ELF-1 (cell line): ENCODE measurements at places on chromosomes 11 and 22.

GRCh38 chr11:103453126-103453525, 343.9 kb downstream of the DYNC2H1 start:
- no peak for DNase-seq

DNA sequence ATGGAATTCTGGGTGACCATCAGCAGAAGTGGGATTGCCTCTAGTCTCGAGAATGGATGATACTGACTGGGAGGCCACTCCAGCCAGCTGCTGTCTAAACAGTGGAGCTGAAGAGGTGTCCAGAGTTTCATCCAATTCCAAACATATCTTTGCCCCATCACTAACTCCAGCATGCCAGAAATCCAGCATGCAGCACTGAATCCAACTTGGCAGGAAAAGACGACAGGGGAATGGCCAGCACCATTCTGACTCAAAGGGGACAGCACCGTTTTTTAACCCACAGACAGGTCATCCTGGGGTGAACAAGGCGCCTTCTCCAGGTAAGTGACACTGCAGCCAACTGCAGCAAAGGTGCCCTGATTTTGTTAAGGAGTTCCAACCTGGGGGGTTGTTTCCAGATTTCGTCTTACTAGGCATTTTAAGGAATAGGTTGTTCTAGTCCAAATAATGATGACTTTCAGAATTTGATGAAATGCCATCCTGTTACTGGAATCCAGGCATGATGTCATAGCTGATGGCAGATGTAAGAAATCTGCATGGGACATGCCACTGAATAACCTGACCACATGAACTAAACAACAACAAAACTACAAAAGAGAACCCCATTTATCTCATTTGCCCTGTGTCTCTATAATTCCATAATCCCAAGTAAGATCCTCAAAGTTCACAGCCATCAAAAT, 32.3 kb downstream of the FEZ1 start:
- DNase-seq: no peak

DNA sequence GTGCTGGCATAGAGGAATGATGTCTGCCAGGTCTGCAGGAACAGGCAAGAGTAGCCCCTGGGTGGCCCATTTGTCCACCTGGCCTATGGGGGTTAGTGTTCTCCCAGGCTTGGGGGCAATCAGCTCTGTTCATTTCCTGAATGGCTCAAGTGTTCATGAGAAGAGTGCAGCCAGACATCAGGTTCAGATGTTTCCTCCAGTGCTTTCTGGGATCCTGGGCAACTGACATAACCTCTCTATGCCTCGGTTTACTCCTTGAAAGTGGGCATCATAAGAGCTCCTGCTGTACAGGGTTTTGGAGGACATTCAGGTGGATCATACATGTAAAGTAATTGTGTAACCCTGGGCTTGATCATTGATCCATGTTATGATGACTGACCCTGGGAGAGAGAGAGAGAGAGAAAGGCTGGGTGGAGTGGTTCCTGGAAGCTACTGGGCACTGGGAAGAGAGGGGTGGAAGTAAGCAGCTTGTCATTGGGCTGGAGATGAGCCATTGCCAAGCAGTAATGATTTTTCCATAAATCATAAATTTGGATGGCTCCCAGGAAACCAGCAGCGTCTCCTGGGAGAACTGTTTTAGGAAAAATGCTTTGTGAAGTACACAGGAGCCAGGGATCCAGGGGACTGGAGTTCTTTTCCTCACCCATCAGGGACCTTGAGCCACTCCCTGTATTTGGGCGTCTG, 30.2 kb upstream of the ACCSL start:
- no peak for DNase-seq

DNA sequence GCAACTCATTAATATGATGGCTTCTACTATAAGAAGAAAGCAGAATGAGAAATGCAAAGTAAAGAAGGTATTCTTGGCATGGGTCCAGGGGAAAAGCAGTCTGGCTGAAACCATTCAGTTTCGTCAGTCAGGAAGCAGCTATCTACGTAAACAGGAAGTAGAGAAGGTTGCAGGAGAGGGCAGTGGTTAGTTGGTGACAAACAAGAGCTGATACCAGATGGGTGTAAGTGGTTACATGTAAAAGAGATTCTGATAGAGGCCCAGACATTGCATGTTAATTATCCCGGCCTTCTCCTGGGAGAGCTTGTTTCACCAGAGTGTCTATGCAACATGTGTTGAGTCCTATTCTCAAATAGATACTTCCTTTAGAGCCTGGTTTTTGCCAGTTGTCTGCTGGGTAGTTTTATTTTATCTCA, 58.4 kb upstream of the PSMA1 start:
- no peak for DNase-seq

GRCh38 chr11:3808861-3809623, 682 bp downstream of the PGAP2 start:
- DNase-seq: peak; percentile 41

- DNase-seq: no peak
Observed at GRCh38 chr11:45043755-45044475, 93.2 kb upstream of the TP53I11 start.

DNA sequence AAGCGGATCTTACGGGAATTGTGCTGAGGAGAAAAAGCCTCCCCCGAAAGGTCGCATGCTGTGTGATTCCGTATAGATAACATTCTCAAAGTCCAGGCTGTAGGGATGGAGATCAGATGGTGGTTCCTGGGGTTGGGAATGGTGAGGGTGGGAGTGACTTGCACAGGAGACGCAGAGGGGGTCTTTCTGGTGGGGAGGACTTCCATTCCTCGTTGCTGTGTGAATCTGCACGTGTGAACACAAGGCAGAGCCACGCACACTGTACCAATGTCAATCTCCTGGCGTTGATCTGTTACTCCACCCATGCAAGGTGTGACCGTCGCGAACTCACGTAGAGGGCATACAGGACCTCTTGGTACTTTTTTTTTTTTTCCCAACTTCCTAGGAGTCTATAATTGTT, 59.0 kb upstream of the KCNQ1OT1 start:
- DNase-seq: no peak

DNA sequence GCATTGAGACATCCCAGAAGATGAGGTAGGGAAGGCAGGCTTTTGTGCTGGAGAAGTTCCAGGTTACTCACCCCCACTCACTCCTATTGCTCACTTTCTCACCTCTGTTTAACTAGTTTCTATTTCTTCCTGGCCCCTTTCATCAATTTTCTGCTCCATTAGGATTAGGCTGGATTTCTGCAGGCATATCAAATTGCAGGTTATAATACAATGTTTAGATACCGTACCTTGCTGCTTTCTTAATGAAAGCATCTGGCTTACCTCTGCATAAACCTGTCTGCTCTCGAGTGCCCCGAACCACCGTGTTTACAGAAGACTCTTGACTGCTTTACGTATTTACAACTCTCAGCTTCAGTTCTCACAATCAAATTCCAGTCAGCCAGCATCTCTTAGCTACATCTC, 173.7 kb downstream of the ADAMTS15 start:
- no peak for DNase-seq

DNA sequence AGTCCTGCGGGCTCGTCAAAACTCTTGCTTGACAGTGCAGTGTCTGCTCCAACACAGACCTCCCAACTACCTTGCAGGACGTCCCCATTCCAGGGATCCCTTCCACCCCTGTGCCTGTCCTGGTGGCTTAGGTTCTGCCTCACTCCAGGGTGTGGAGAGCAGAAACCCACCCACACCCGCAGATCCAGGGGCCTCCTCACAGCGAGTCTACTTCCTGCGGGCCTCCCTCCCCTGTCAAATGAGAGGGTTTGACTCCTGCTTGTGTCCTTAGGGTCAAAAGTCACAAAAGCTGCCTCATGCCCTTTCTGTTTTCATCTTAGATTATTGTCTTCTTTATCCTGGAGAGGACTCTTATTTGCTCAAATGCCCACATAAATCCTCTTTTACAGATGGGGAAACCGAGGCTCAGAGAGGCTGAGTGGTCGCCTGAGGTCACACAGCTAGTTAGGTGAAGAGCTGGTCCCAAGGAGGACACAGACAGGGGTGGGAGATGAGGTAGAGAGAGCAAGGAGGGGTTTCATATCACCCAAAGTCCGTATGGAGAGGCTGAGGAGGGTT, 81.1 kb upstream of the KCNQ1OT1 start:
- no peak for DNase-seq

DNA sequence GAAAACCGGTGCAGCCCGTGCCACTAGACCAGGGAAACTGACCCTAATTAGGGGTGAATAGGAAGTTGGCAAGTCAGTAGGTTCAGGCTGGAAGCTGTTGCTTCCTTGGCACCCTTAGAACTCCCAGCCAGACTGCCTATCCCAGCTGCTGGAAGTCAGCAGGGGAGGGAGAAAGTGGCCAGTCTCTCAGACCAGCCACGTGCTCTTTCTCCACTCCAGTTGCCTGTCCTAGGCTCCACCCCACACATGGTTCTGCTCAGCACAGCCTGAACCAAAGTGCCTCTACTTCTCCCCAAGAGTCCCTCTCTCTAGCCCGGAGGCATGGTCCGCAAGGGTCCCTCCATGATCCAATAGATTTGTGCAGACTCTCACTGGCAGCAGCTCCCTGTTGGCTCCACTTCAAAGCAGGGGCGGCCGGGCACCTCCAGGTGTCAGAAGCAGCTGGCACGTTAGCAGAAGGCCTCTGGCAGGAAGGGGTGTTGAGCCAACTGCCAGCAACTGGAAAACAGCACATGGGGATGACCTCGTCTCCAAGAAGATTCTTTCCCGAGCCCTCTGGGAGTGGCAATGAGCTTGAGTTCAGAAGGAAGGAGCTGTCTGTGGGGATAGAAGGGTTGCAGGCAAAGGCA, 27.7 kb downstream of the ARFGAP2 start:
- no peak for DNase-seq

DNA sequence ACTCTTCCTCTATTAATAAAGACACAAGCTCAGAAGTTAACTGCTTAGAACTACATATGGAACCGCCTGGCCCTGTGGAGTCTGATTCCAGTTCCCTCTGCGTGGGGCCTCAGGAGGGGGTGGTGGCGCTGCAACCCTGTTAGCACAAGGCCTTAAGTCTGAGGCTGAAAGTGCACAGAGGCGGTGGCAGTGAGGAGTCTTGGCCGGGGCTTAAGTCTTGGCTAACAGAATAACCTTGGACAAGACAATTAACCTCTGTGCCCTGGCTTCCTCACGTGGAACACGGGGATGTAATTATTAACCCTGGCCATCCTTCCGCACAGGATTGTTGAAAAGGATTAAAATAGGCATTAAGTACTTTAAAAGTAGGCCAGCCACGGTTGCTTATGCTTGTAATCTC, 191.5 kb downstream of the CEP164 start:
- DNase-seq: peak; percentile 5
